ENCODE measurements at places on chromosomes 6 and 20.

DNA sequence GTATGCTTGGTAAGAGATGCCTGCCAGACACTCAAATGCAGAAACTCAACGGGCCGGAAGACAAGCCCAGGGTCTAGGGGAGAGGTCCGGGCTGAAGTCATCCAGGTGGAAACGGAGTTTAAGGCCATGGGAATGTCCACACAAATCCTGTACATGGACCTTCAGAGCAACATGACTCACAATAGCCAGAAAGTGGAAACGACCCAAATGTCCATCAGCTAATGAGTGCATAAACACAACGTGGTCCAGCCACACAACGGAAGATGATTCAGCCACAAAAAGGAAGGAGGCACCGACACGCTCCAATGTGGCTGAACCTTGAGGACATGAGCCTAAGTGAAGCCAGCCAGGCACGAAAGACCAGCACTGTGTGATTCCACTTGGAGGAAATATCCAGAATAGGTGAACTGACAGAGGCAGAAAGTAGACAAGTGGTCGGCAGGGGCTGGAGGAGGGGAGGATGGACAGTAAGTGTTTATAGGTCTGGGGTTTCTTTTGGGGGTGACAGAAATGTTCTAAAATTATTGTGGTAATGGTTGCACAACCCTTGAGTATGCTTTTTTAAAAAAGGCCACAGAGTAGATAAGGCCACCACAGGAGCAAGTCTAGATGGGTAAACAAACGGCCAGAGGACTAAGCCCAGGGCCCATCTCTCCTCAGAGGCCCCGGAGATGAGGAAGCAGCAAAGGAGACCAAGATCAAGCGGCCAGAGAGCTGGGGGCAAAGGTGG is 105.6 kb downstream of the PREX1 start:
- no peak for DNase-seq

DNA sequence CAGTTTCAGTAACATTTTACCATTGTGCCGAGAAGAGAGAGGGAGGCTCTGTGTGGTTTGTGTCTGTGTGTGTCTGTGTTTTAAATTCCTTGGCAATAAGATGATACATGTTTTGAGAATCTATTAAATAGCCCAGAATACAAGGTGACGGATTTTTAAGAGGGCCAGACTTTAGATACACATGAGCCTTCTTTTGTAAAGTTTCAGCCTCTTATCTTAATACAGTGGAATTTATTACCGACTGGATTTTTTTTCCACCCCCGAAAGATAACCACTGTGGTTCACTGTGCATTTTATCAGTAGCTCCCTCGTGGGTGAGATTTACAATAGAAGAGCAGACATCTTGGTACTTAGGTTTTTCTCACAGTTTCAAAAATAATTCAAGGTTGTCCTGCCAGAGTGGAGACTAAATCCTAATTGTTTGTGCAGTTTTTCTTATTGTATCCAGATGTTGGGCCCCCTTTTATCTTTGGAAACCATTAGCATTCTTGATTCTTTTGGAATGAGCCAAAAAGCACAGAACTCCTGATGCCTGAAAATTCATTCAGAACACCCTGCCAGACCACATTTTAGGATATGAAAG is 49.9 kb downstream of the STK4 start:
- DNase-seq = no peak

- no peak for DNase-seq
Observed at GRCh38 chr6:110882824-110883554, 8.4 kb downstream of the AMD1 start.

DNA sequence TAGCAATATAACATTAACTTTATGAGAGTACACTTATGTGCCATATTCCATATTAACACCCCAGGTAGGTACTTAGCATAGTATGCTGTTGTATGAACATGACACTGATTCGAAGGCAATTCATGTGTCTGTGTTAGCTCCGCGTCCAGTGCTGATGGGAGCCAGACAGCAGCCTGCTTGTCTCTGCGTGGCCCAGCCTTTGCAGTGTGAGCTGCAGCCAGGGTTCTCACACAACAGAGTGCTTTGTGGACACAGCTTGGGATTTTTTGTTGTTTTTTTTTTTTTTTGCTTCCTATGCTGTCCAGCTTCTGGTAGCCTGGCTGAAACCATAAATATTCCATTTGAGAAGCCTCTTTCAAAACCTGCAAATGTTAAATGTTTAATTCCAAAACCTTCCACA is 350.9 kb downstream of the SMOC2 start:
- no peak for DNase-seq
